ENCODE measurements at places on chromosomes 5 and 9.

DNA sequence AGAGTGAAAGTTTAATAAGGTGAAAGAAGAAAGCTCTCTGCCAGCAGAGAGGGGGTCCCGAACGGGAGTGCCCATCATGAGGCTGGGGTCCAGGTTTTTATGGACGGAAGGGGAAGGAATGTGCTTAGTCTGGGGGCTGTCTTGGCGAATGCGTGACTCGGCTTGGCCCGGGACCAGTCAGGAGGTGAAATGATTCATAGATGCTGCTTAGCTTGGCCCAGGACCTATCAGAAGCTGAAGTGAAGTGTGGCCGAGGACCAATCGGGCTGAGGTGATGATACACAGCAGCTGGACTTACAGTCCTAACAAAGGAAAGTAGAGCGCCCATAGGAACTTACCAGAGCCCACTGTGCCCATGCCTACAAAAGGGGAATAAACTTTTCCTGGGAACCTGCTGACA lies 3.9 kb upstream of the FKTN start:
- no peak for DNase-seq

- DNase-seq = peak; percentile 13
These were observed 34.5 kb upstream of the MED27 start for GRCh38 chr9:132114102-132114707.

DNA sequence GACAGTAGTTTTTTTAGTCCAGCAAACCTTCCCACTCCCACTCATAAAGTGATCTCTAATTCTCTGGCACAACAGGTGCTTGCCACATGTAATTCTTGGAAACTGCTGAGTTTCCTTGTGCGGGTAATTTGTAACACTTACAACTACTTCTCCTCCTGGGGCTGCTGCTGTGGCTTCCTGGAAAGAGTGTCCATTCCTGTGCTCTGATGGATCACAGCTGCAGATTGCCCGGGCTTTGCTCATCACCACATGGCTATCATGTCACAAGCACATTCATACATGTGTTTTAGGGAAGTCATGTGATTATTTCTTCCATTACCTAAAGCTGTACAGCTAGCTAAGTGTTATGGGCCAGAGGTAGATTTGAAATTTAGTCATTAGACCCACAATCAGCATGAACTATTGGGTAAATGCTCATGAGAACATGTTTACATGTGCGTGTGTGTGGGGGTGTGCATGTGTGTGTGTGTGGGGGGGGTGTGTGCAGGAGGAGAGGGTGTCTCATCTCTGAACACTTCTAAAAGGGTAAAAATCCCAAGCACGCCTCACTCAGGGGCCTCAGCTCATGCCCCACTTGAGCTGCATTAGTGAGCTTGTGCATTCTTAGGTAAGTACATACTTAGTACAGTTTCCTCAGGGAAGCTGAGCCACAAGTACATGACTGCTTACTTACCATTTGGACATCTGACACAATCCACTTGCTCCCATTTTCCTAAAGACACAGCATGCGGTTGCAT lies 118.1 kb upstream of the CCDC112 start:
- peak; percentile 90 for DNase-seq

DNA sequence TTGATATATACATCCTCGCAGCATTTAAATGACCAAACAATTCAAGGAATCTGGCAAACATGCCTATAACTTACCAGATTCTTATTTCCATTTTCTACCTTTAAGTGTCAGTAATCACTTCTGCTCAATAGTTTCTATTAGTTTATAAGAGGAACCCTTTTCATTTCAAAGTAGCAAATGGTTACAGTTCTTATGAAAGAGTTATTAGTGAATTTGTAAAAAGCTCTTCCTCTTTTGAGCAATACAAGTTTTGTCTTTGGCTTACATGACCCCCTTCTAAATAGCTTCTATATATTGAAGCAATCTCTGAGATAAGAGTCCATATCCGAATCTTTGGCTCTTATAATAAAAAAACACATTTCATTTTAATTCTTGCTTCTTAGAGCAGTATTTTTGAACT lies 42.0 kb downstream of the ELL2 start:
- peak; percentile 72 for DNase-seq

DNA sequence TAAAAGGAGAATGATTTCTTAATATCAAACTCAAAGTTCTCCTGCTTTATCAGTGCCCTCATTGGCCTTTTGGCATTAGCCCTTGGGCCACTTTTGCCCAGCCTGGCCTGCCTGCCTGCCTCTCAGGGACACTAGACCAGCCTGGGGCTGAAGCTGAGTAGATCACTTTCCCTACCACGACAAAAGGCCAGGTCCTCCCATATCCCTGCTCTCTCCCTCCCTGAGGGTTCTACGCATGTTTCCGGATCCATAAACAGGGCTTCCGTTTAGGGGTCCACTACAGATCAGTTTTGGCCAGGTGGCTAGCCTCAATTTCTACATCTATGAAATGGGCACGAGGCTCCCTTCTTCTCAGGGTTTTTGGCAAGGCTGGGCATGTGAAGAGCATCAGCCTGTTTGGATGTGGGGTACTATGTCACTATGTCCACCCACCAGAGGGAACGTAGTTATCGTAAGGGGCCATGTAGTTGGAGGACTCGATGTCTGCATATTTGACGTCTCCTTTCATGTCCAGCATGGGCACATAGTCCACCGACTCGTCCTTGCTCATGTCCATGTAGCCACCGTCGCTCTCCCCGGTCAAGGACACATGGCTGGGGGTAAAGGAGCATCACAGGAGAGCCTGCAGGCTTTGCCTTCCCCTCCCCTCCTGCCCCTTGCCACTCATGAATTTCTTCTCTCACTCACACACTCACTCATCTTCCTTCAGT lies 34.0 kb downstream of the PDGFRB start:
- no peak for DNase-seq

GRCh38 chr9:4146293-4146692 lies 153.6 kb downstream of the GLIS3 start:
- DNase-seq = no peak

DNA sequence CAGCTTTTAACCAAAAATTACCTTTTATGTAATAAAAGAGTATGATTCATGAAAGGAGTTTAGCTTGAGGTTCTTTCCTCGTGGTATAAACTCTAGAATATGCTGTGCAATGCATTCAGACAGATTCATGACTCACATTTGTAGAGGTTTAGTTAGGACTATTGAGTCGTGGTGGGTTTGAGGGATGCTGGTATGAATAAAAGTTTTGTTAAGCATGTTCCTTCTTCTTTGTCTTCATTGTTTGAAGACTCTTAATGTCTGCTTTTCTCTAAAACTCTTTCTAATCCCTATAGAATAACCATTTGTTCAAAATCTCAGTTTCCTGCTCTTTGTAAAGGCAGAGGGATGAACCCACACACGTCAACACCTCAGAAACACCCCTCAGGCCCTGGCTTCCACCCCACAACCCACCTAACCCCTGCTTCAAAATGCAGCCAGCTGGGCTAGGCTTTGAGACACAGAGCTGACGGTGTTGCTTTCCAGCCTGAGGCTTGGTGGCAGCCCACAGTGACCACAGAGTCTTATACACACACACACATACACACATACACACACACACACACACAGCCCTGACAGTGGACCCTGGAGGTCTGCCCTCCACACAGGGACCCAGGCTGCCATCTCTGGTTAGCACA lies 69.0 kb upstream of the IRX1 start:
- no peak for DNase-seq

DNA sequence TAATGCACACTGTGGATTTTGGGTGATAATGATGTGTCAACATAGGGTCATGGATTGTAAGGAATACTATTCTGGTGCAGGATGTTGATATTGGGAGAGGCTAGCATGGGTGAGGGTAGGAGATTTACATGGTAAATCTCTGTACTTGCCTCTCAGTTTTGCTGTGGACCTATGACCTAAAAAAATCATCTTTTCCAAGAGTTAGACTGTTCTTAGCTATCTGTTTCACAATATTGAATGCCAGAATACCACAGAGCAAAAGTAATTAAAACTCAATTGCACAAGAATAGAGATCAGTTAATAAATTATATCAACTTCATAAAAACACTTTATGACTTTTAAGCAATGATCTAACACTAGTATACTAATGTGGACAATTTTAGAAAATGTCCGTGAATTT lies 651.6 kb downstream of the HTR1A start:
- DNase-seq = no peak

DNA sequence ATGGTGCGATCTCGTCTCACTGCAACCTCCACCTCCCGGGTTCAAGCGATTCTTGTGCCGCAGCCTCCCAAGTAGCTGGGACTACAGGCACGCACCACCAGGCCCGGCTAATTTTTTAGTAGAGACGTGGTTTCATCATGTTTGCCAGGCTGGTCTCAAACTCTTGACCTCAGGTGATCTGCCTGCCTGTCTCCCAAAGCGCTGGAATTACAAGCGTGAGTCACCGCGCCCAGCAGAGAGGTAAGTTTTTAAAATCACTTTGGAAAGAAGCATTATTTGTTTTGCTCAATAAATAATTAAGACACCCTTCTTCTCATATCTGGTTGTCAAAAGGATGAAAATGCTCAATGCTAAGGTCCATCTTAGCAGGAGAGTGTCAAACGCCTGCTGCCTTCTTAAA lies 48.5 kb upstream of the STXBP1 start:
- no peak for DNase-seq

DNA sequence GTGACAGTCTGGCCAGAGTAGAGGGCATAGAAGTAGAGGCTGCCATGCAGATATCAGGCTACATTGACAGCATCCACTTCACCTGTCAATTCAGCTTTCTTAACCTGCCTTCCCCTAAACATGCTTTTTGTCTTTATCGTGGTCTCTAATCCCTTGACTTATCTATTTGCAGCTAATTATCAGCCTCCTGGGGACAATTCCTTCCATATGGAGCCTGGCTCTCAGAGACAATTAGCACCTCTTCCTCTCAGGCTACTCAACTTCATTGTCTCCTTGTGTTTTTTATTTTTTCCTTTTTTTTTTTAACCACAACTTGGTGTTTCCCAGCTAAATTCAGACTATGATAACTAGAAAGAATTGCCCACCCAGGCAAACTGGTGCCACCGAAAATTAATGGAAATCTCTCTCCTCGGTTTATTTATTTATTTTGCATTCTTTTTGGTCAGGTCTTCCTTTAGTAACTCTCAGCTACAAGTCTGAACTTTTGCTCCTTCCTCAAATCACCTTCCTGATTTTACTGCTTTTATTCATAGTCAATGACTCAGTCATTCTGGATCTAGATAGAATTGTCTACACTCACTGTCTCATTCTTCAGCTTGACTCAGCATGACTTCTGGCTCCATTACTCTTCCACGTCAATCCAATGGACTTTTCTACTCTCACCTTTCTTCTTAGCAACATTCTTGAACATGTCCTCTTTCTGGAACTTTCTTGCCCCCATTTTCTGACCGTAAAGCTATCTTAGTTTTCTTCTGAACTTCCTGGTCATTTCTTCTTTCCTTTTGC lies 63.0 kb upstream of the BASP1 start:
- peak; percentile 43 for DNase-seq
